Aortic smooth muscle cell (primary cell): ENCODE measurements at places on chromosomes 13 and 19. TPM values are rescaled to one million over a fixed set of nuclear protein-coding genes. Genes with fewer than 3 reads are reported as not detected.

MYO1F gene
- total RNA-seq, result 0.13 and 0.19 TPM in 2 replicates

TMC4 gene
- 0.31 TPM in 1 of 2 replicates, not detected in the other for total RNA-seq

PCSK4 gene
- 0.53 and 1.1 TPM in 2 replicates for total RNA-seq

ETV2 gene
- total RNA-seq, result 0.12 and 0.26 TPM in 2 replicates

TJP3 gene
- total RNA-seq, result not detected in 2 replicates

CCDC8 gene
- total RNA-seq, result 8.5 and 19.2 TPM in 2 replicates

ITPKC gene
- total RNA-seq, result 10.4 and 11.8 TPM in 2 replicates

CALR3 gene
- 0.06 TPM in 1 of 2 replicates, not detected in the other for total RNA-seq

S1PR5 gene
- 4.1 and 6.2 TPM in 2 replicates for total RNA-seq

SELENOV gene
- not detected in 2 replicates for total RNA-seq

PSG6 gene
- total RNA-seq, result not detected in 2 replicates

MBD3L3 gene
- not detected in 2 replicates for total RNA-seq

DNAJC15 gene
- total RNA-seq, result 7.1 and 17.2 TPM in 2 replicates

MEF2B gene
- total RNA-seq, result not detected in 2 replicates

JOSD2 gene
- total RNA-seq, result 35.8 and 38.0 TPM in 2 replicates

PGLYRP2 gene
- total RNA-seq, result not detected in 2 replicates

IGFL4 gene
- total RNA-seq, result 0.06 TPM in 1 of 2 replicates, not detected in the other

ZNF581 gene
- 11.4 and 13.4 TPM in 2 replicates for total RNA-seq

GSX1 gene
- not detected in 2 replicates for total RNA-seq

CYP4F8 gene
- not detected in 2 replicates for total RNA-seq

KIR3DL2 gene
- not detected in 2 replicates for total RNA-seq

LILRB4 gene
- total RNA-seq, result not detected in 2 replicates

SIAH3 gene
- not detected in 2 replicates for total RNA-seq

LILRA6 gene
- not detected in 2 replicates for total RNA-seq

ETHE1 gene
- 95.8 and 104 TPM in 2 replicates for total RNA-seq

SMAD9 gene
- total RNA-seq, result 5.9 and 8.2 TPM in 2 replicates

ZNF611 gene
- total RNA-seq, result 11.3 and 11.6 TPM in 2 replicates

ZNF227 gene
- 22.5 and 24.3 TPM in 2 replicates for total RNA-seq

CKM gene
- 0.06 TPM in 1 of 2 replicates, not detected in the other for total RNA-seq

TTC9B gene
- not detected in 2 replicates for total RNA-seq

FOSB gene
- 0.40 and 0.44 TPM in 2 replicates for total RNA-seq

SHISA2 gene
- total RNA-seq, result under 0.01 TPM in 1 of 2 replicates, not detected in the other

TPTE2 gene
- not detected in 2 replicates for total RNA-seq

ZNF350 gene
- 11.1 and 11.3 TPM in 2 replicates for total RNA-seq

YIF1B gene
- total RNA-seq, result 76.5 and 83.6 TPM in 2 replicates

SHISA7 gene
- total RNA-seq, result not detected in 2 replicates

ZNF541 gene
- 0.12 and 0.13 TPM in 2 replicates for total RNA-seq

KIR3DL1 gene
- not detected in 2 replicates for total RNA-seq

RGCC gene
- total RNA-seq, result 1.7 and 3.0 TPM in 2 replicates

OVOL3 gene
- not detected in 2 replicates for total RNA-seq

LYPD3 gene
- 0.13 TPM in 1 of 2 replicates, not detected in the other for total RNA-seq

KLF5 gene
- 0.12 and 0.26 TPM in 2 replicates for total RNA-seq

FBXO27 gene
- total RNA-seq, result 1.2 and 1.8 TPM in 2 replicates

FBN3 gene
- total RNA-seq, result not detected in 2 replicates

ATP4B gene
- total RNA-seq, result not detected in 2 replicates

GPX4 gene
- 349 and 358 TPM in 2 replicates for total RNA-seq

MBD3 gene
- 70.9 and 85.6 TPM in 2 replicates for total RNA-seq

CLPTM1 gene
- total RNA-seq, result 37.8 and 38.0 TPM in 2 replicates

NOVA2 gene
- total RNA-seq, result 0.12 and 0.13 TPM in 2 replicates

SHD gene
- not detected in 2 replicates for total RNA-seq

USHBP1 gene
- 0.13 and 0.25 TPM in 2 replicates for total RNA-seq

KLK4 gene
- total RNA-seq, result not detected in 2 replicates

ATP4A gene
- total RNA-seq, result not detected in 2 replicates

CSNK1A1L gene
- total RNA-seq, result not detected in 2 replicates

SLC7A9 gene
- total RNA-seq, result 0.12 TPM in 1 of 2 replicates, not detected in the other

POU2F2 gene
- total RNA-seq, result 0.06 and 0.13 TPM in 2 replicates

PCDH20 gene
- total RNA-seq, result under 0.01 and 0.19 TPM in 2 replicates

SYDE1 gene
- 19.3 and 19.8 TPM in 2 replicates for total RNA-seq

ZNF844 gene
- total RNA-seq, result 7.5 and 9.8 TPM in 2 replicates

RFPL4A gene
- not detected in 2 replicates for total RNA-seq
